ENCODE measurements at places on chromosomes 2 and 18.

GRCh38 chr18:11159844-11160243 is 10.5 kb upstream of the PIEZO2 start:
- DNase-seq: no peak

GRCh38 chr2:181466661-181467576 is 9.7 kb downstream of the ITGA4 start:
- peak; percentile 58 for DNase-seq

- DNase-seq: no peak
Observed at GRCh38 chr18:13945811-13946210, 30.5 kb upstream of the MC2R start.

DNA sequence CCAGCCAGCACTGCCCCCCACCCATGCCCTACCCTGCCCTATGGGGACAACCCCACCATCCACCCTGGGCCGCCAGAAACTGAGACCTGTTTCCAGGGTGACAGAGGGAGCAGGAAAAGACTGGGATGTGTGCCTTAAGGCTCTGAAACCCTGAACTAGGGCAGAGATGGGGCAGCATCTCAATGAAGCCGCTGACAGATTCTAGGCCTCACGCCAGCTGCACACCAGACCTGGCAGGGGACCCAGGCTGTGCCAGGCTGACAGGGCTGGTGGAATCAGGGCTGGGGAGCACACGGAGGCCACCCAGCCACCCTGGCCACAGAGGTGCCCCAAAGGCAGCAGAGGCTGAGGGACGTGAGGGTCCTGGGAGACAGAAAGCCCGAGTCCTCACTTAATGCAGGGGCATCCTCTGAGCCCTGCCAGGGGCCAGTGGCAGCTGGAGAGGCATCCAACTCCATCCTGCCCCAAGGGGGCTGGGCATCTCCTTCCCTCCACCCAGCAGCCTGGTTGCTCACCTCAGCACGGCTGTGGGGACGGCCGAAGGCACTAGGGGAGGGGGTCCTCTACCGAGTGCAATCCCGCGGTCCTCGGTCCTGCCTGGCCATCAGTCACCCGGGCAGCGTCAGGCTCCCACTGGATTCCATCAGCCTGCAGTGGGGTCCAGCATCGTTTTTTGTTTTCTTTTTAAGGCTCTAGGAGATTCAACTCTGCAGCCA is 169.2 kb downstream of the ZFP36L2 start:
- DNase-seq: no peak

DNA sequence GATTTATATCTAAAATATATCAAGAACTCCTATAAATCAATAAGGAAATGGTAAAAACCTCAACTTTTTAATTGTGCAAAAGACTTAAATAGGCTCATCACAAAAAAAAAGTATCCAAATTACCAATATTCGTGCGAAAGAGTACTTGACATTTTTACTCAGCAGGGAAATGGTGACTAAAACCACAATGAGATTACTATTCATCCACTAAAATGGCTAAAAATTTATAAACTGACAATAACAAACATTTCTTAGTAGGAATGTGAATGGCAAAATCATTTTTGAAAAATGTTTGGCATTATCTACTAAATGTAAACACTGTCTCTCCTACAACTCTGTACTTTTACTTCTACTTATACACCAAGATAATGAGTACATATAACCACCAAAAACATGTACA is 184.8 kb upstream of the RND3 start:
- DNase-seq: no peak

GRCh38 chr2:183773775-183774174 is 649.5 kb downstream of the NUP35 start:
- no peak for DNase-seq

GRCh38 chr2:208609166-208609804 is 202.7 kb downstream of the PTH2R start:
- DNase-seq: no peak

- no peak for DNase-seq
Observed at GRCh38 chr2:44655401-44655864, 286.1 kb upstream of the SIX3 start.
